ENCODE measurements at places on chromosomes 2 and 18.

DNA sequence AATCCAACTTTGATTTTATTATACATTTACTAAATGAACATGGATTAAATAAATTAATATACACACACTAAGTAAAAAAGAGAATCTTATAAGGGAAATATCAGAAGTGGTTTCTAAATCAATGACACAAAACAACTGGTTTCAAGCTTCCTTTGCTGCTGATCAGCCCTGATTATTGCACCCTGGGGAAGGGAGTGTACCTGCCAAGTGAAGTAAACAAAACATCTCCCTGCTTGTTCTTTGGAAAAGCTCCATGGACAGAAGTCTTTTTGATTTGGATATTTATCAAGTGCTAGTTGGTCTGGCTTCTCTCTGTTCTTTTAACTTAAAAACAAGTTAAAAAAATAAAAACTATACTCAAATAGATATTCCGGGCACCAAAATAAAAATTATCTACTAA lies 190.1 kb downstream of the PDE11A start:
- DNase-seq: no peak

DNA sequence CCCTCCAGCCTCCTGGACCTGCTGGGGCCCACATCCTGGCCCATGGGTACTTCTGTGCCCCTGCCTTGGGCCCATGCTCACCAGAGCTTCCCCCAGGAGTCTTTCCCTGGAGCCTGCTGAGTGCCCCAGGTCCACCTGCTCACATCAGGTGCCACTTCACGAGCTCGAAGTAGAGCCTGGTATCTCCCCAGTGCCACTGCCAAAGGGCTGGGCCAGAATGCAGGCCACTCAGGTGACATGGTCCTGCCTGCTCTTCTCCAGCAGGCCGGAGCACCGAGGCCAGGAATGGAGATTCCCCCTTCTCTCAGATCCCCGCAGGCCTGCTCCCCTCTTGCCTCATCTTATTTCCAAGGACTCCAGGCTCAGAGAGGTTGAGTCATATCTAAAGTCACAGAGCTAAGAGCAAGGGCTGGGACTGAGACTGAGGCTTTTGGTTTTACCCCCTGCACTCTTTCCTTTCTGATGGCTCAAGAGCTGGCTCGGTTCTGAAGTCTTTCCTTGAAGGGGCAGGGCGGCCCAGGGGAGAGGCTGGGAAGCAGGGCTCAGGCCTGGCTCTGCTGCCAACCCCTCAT lies 79.2 kb downstream of the HS1BP3 start:
- DNase-seq: no peak

- peak; percentile 43 for DNase-seq
Observed at GRCh38 chr2:156437272-156437930, 1.2 kb downstream of the GPD2 start.

DNA sequence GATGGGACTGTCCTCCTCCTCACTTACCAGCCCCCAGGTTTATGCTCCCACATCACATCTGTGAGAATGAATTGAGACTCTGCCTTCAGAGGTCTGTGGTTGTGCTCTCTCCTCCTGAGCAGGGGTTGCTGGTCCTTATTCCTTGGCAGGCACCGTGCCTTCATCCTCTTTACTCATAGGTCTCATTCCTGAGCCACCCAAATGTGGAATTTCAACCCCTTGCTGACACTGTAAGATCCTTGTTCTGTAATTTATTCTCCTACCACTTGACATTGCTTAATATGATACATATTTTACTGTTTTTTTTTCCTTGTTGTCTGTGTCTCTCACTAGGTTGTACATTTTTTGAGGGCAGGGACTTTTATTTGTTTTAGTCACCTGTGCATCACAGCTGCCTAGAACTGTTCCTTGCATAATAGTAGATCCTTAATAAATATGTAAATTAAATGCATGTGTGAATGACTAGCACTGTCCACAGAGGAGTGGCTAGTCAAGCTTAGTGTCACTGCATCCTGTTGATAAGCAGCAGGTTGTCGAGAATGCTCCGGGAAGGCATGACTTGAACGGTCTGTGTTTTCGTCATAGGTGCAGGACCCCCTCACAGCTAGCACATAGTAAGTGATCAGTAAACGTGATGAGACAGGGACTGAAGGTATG lies 180.6 kb downstream of the ZNF407 start:
- DNase-seq: no peak

DNA sequence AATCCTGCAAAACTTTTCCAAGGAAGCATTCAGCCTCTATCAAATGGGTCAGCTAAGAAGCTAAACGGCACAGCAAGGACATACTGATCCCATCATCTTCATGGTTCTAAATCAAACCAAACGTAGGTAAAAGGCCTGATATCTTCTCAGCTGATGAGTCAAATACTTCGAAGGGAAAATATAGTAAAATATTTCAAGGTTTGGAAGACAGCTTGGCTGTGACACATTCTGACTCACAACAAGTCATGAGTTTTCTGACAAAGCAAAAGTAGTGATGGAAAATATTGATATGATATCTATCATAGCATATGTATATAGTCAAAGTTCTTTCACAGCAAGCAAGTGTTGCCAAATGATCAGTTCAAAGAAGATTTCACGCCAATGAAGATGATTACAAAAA lies 31.5 kb downstream of the DOCK10 start:
- DNase-seq: no peak

Measured in thyroid gland (tissue), 4 donors.